ENCODE measurements at places on chromosomes 7 and 10.

DNA sequence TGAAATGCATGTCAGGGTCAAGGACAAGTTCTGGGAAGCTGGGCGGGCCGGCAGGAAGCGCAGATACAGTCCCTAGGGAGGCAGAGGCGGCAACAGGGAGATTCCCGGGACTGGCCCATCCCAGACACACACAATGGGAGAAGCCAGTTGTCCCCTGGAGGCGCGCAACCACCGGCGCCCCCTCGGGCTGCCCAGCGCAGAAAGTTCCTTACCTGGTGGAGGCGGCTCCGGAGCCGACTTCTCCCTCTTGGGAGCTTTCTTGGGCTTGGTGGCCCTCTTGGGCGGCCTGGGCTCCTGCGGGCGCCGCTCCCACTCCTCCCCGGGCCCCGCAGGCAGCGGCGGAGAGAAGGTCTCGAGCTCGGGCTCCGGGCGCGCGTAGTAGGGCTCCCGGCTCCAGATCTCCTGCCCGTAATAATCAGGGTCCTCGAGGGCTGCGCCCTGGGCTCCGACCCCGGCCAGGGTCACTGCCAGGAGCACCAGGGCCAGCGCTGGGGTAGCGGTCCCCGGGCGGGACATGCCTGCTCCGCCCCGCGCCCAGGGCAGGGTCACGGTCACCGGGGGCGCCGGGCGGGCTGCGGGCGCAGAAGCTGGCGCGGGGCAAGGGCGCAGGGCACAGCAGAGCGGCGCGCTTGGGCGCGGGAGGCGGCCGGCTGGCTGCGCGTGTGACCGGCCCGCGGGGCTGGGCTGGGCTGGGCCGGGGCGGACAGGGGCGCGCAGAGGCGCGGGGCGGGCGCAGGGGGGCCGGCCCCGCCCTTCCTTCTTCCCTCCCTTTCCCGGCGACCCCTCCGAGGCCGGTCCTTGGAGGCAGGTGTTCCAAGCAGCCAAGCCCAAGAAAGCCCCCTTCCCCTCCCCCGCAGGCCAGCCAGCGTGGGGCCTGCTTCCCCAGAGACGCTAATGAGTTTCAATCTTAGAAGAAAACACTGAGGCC lies at the start of gene CPXM2:
TSS of gene CPXM2 (minus strand) at position 664 of the 928 bp plus-strand sequence. CDS start at position 516, 148 bp downstream.
- DNase-seq = no peak

DNA sequence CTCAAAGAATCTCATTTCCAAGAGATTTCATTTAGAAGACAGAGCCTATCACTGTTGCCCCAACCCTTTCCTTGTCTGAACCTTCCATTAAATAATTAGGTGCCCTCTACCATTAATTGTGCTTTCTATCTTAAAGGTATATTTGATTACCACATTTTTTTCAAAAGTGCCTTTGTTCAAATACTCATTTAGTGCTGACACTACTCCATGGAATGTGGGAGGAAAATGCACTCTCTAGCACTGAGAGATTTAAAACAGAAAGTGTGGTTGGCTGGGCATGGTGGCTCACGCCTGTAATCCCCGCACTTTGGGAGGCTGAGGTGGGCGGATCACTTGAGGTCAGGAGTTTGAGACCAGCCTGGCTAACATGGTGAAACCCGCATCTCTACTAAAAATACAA lies 119.8 kb downstream of the CACNA2D1 start:
- no peak for DNase-seq

DNA sequence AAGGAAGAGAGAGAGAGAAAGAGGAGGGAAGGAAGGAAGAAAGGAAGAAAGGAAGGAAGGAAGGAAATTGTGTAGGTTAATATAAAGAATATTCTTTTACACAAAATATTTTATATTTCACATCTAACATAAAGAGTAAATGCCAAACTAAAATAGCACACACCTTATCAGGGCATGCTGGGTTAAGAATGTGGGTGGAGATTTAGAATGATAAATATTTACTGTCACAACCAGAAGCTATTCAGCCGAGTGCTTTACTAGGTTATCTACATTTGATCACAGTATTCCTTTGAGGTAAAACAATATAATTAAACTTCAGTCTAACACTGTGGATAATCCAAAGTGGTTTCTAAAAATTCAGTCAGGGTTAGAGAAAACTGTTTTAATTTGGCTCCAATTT lies 103.3 kb downstream of the SEMA3A start:
- DNase-seq = no peak

- no peak for DNase-seq
These were observed 77.9 kb downstream of the ARHGAP21 start for GRCh38 chr10:24645784-24646183.

DNA sequence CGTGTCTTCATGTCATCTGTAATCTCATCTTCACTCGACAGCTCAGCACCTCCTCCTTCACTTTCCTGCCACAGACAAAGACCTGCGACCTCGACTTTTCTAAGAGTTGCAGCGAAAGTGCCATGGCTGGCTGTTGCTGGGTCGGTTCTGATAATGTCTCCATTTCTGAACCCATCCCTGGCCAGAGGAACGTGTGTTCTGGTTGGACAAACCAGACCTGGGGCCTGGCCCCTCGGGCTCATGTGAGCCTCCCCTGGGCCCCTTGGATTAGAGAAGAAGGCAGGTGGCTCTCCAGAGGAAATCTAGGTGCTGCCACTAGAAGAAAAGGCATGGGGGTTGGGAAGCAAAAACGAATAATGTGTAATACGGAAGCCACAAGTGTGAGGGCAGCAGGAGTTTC lies 273.7 kb downstream of the GLRX3 start:
- DNase-seq = no peak

DNA sequence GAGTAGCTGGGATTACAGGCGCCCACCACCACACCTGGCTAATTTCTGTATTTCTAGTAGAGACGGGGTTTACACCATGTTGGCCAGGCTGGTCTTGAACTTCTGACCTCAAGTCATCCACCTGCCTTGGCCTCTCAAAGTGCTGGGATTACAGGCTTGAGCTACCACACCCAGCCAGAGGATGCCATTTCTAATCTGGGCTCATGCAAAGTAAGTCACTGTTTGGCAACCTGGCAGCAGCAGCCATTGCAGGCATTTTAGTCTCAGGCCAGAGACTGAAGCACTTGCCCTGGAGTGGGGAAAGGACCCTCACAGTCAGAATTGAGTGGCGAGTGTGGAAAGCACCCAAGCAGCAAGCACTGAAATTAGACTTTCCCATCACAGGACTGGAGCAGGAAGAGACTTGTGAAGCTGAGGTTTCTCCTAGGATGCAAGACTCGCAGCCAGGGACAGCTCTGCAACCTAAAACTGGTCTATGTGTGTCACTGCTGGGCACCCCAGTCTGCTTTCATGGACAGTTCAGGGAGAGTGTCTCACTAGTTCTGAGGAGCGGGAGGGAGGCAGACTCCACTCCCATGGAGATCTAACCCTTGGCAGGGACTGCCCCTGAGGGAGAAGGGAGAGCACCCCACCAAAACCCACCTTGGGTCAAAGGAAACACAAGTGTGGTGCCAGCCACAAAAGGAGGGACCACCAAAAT lies 27.6 kb downstream of the SNX13 start:
- no peak for DNase-seq
